ENCODE measurements at places on chromosomes 7 and 10. TPM values are rescaled to one million over a fixed set of nuclear protein-coding genes. Genes with fewer than 3 reads are reported as not detected.
A peak's percentile ranks its signal among the peaks of the same experiment; 100 is the strongest.

The ELN gene
- 63.5 TPM for polyA plus RNA-seq

The CYP2C8 gene
- polyA plus RNA-seq = 4.1 TPM

The SSC4D gene
- polyA plus RNA-seq = 3.9 TPM

The TAS2R4 gene
- polyA plus RNA-seq = 6.1 TPM

The NME8 gene
- not detected for polyA plus RNA-seq

The AKR1C4 gene
- not detected for polyA plus RNA-seq

- no peak for DNase-seq
Observed at GRCh38 chr10:100006243-100006886, 3.4 kb downstream of the DNMBP start.

DNA sequence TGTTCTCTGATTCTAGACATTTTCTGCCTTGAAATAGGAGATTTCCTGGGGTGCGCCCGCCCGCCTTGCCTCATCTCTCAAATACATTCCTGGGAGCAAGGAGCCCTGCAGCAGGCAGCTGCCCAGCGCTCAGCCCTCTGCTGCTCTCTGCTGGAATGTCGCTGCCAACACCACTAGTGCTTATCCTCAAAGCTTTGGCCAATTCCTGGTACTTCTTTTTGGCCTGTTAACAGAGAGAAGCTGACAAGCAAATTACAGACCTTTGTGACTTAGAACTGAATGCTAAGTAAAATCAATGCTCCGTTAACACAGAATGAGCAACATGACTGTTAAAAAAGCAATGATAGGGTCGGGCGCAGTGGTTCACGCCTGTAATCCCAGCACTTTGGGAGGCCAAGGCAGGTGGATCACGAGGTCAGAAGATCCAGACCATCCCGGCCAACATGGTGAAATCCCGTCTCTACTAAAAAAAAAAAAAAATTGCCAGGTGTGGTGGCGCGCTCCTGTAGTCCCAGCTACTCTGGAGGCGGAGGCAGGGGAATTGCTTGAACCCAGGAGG, 41.9 kb upstream of the SYPL1 start:
- DNase-seq = no peak

GRCh38 chr7:87875151-87876039, 765 bp downstream of the SLC25A40 start:
- peak; percentile 6 for DNase-seq

DNA sequence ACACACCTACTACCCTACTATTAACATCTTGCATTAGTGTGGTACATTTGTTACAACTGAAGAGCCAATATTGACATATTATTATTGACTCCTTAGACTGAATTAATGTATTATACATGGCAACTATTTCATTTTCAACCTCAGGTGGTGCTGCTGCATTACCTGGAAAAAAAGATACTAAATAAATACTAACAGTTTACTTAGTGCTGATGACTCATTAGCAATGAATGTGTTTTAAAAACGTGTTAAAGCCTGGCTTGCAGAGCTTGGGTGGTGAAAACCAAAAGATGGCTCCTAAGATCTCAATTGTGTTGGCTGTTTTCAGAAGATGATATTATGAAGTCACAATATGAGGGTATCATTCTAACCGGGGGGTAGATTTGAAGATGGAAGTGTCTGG, 34.8 kb downstream of the CFAP43 start:
- no peak for DNase-seq

GRCh38 chr10:76017026-76017732, 585.8 kb downstream of the LRMDA start:
- no peak for DNase-seq

DNA sequence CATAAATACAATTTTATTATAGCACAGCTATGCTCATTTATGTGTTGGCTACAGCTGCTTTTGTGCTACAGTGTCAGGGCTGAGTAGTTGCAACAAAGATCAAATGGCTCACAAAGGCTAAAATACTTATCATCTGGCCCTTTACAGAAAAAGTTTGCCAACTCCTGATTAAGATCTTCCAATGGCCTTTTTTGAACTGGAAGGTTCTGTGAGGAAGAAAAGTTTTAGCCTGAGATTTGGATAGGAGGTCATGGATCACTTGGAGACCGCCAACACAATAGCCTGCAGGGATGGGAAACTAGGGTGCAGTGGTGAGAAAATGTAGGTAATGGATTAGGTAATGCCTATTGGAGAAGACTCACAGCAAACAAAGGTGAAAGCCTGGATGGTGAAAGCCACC, 169.8 kb downstream of the NOC3L start:
- no peak for DNase-seq

DNA sequence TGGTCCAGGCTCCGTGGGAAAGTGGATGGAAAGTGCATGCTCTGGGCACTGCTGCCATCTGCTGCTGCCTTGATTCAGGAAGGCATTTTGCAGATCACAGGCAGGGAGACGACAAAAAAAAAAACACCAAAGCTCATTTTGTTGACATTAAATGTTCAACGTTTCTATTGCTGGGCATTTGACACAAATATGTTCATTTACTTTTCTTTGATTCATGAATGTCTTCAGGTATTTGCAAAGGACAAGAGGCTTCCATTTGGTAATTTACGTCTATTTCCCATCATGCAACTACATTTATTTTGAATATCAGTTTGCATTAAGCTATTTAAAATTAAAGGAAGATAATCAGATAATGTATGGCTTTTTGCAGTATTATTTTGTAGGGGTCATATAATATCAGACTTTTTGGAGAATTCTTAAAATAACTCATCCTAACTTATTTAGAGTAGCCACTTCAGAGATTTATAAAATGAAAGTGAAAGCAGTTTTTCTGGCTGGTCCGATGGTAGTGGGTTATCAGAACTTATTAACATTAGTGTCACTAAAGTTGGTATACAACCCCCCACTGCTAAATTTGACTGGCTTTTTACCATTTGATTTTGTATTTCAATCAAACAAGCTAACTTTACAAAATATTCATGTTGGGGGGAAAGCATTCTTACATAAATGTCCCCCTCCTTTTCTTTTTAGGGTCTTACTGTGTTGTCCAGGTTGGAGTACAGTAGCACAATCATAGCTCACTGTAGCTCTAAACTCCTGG, 65.3 kb downstream of the PDIA4 start:
- DNase-seq = peak; percentile 75

- no peak for DNase-seq
Observed at GRCh38 chr10:133476641-133476990, 22.9 kb downstream of the SCART1 start.

DNA sequence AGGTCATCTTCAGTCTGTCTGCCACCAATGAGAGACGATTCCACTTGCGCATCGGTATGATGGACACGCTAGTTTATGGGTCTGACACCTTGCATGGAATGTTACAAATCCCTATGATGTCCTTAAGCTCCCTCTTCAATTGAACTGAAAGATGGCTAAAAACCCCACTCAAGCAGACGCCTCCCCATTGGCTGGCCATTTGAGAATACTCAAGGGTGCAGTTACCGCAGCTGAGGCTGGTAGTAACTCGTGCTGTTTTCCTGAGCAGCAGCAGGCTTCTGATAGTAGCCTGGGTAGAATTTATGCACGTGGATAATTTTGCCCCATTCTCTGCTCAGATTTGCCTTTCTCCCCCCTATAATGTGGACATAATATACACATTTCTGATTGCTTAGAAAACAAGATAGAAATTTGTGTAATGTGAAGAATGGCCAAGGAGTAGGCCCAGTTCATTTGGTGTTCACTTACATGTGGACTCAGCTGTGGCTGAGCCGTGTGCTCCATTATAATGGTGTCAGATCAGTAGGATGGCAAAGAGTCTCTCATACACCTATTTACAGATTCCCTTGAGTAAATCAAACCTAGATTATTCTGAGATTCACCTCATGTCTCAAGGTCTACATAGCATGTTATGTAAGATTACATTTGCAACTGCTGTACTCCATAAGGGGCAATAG, 142.8 kb downstream of the HIBADH start:
- no peak for DNase-seq

DNA sequence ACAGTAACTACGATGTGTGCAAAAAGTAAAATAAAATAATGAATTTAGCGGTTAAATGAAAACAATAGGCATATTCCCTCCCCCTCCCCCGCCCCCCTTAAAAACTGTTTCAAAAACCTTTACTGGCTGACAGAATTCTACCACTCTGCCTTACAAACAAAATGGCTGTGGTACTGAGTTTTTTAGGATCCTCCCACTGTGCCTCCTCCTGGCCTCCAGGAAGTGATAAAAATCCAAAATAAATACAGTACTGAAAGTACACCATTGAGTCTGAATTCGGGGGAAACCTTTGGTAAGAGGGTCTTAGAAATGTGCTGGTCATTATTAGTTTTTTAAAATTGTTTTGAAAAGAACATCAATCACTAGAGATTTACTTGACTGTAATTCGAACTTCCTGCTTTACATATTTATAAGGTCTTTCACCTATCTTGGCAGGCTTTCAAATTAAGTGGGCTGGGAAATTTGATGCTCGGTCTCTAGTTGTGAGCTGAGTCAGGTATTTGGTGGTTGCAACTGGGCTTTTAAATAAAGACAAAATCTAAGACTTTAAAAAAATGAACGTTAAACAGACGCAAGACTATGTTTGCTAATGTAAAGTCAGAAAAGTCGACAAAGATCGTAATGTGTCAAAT, 32.5 kb upstream of the EPC1 start:
- no peak for DNase-seq

DNA sequence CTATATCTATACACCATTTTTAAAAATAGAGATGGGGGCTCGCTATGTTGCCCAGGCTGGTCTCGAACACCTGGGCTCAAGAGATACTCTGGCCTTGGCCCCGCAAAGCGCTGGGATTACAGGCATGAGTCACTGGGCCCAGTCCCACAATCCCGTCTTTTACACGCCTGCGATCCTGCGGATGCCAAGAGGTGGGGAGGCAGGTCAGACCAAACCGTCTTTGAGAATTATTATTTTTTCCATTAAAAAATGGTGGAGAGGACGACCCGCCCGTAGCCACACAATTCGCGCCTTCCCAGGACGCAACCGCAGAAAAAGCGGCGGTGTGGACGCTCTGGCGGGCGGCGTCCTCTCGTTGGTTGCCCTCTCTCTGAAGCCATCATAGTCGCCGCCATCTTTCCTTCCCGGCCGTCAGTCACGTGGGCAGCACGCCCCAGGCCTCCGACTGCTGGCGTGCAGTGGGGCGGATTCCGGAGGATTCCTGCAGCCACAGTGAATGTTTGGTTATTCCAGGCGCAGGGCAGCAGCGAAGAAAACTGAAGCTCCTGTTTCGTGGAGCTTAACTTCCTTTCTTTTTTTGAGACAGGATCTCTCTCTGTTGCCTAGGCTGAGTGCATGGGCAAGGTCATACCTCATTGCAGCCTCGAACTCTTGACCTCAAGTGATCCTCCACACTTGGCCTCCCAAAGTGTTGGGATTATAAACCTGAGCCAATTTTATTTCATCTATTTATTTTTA, 9.9 kb upstream of the EPHB4 start:
- peak; percentile 89 for DNase-seq

GRCh38 chr7:18320422-18320821, 175.1 kb upstream of the HDAC9 start:
- DNase-seq = no peak

DNA sequence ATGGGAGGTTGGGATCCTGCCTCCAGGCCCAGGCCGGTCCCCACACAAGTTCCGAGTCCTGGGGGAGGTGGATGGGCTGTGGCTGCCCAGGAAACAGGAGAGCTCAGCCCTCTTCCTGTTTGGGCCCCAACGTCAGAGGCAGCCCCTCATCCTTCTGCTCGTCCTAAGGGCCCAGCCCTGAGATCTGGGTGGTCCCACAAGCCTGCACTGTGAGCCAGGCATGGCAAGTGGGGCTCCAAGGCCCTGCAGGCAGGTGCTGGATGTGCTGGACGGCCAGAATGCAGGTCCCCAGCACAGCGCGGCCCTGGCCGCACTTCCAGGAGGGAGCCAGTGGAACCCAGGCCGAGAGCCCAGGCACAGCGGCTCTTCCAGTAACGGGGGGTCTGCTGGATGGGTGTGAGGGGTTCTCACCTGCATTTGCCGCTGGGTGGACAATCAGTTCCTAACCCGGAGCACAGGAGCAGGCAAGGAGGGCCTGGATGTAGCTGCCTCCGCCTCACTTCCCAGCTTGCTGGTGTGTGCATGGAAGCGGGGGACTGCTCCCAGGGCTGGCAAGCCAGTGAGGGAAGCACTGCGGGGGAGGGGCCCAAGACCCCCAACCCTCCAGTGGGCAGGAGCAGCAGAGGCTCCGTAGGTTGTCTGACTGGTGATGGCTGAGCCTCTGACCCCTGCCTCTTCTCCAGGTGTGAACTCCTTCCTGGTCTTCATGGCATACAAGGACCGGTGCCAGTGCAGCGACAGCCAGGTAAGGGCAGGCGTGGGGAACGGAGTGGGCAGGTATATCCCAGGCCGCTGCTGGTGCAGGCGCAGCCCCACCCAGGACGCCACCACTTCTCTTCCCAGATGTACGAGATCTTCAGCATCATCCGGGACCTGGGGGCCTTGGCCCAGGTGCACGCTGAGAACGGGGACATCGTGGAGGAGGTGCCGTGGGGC, 9.7 kb downstream of the DPYSL4 start:
- no peak for DNase-seq

DNA sequence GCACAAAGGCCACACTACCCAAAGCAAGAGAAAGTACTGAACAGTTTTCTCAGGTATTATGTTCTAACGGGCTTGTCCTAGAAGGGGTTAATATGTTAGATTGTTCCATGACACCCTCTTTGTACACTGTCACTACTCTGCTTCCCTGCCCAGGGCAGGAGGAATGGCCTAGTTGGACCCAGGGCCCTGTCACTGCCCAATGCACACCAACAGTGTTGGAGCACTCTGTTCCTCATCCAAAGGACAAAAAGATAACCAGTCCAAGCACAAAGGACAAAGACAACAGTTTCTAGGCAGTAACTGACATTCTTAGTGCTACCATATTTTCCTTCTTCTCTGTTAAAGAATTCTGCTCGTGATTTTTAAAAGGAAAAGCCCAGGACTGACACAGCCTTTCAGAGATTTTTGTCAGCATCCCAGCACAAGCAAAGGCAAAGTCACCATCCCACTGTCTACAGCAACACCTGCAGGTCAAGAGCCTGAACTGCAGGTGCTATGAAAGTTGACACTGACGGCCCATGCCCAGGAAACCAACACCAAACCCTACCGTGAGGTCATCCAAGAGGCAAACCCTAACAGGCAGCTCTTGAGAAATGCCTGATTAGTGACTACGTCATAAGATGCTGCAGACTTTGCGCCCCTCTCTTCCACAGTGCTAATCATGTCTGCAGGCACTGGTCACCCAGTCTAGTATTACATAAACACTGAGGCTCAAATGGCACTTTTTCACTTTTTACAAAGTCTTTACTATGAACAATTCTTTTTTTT, 13.2 kb downstream of the NUDCD3 start:
- DNase-seq = peak; percentile 59

DNA sequence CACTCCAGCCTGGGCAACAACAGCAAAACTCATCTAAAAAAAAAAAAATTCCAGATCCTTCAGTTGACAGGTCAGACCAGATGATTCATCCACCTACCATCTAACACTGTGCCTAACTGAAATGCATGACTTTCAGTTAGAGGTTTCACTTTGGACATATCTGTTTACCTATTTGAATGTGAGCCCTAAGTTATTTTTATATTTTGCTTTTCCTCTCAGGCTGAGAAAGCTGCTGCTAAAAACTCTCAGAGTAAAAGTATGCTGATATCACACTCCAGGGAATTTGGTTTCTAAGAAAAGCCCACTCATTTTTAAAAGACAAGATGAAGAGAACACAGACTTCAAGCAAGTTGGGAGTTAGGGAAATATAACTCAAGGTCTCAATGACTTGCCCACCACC, 126.0 kb downstream of the SGMS1 start:
- DNase-seq = no peak
